Activated T-helper 1 cell treated with anti-CD3 and anti-CD28 coated beads, Interleukin-2, amount 50 U/mL, for 16 hours (primary cell): ENCODE measurements at places on chromosomes 3 and 15.
A peak's percentile ranks its signal among the peaks of the same experiment; 100 is the strongest.

DNA sequence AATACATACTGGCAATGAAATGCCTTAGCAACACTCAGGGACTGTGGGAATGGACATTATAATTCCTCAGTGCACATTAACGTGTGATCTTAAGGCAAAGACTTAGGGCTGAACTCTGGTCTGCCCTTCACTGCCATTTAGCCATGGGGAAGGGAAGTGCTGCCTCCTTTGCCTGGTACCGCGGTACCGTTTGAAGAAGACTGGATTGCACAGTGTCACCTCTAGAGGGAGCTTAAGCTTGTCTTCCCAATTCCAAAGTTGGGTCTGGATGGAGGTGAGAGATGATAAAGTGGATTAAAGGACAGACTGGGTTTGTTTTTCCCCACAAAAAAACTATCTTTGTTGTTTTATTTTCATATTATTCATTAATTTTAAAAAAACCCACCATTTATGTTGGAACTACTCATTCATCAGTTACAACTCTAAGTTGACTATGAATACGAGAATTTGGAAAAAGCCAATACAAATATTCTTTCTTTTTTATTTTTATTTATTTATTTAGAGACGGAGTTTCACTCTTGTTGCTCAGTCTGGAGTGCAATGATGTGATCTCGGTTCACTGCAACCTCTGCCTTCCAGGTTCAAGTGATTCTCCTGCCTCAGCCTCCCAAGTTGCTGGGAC, 60.0 kb upstream of the SYN2 start:
- DNase-seq: no peak

DNA sequence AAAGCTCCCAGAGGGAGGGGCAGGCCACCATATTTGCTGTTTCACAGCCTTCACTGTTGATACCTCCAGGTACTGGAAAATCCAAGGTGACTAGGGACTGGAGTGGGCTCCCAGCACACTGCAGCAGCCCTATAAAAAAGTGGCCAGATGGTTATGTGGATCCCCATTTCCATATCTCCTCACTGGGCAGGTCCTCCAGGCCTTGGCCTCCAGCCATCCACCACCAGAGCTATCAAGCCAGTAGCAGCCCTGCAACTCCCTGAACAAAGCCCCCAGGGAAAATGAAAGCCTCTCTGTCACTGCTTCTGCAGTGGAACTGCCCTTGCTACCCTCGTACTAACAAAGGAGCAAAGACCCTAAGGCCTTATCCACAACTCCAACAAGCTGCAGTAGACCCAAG, 58.4 kb downstream of the ILDR1 start:
- DNase-seq: no peak

DNA sequence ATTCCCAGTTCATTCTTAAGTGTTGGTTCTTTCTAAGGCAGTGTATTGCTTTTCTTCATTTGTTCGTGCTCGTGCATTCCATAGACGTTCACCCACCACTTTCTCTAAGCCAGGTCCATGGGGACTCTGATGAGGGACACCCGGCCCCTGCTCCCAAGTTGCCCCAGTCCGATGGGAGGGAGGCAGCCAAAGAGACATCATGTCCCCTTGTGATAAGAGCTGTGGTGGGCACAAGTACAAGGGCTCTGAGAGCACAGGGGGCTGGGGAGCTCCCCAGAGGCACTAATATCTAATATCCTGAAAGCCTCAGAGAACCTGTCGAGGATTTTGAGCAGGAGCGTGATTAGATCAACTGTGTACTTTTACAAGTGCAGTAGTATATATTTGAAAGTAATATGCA, 6.3 kb downstream of the SPSB4 start:
- no peak for DNase-seq

DNA sequence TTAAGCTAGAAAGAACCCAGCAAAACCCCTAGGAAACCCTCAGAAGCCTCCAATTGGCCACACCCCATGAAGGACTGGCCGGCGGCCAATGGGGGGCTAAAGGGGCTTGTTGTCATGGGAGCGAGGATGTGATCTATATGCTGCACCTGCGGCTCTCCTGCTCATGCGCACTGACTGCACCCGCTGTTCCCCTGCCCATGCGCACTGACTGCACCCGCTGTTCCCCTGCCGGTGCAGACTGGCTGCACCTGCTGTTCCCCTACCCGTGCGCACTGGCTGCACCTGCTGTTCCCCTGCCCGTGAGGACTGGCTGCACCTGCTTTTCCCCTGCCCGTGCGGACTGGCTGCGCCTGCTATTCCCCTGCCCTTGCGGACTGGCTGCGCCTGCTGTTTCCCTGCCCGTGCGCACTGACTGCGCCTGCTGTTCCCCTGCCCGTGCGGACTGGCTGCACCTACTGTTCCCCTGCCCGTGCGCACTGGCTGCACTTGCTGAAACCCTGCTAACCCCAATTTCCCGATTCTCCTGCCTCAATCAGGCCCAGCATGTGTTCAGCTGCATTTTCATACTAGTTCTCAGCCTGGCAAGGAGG, 16.8 kb upstream of the MCCC1 start:
- peak; percentile 13 for DNase-seq

DNA sequence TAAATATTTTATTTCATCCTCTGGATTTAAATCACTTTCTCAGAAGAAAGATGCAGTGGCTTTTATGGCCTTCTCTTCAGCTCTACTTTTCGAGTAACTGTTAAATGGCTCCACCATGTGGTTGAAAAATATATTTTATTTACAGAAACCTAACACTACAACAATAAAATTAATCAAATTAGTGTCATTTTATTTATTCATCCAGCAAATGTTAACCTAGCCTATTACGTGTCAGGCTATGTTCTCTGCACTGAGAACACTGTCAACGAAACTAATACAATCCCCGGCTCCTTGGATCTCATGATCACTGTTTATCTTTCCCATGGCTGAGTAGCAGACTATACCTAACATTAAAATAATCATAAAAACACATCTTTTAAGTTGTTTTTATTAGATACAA, 148.0 kb upstream of the OSTN start:
- no peak for DNase-seq

DNA sequence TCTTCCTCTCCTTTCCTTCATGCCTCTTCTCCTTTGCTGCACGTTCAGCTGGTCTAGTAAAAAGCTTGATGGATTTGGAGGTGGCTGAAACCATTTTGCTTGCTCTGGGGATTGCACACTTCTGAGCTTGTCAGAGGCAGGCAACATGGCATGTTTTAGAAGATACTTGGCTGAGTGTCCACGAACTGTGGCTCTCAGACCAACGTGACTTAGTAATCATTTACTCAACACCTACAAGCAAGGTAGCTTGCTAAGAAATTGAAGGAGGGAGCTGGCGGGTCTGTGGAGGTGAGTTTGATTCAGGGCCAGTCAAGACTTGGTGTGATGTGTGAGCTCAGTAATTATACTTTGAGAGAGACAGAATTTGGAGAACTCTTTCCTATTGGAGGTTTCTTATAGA, 196.0 kb downstream of the LPP start:
- DNase-seq: no peak

DNA sequence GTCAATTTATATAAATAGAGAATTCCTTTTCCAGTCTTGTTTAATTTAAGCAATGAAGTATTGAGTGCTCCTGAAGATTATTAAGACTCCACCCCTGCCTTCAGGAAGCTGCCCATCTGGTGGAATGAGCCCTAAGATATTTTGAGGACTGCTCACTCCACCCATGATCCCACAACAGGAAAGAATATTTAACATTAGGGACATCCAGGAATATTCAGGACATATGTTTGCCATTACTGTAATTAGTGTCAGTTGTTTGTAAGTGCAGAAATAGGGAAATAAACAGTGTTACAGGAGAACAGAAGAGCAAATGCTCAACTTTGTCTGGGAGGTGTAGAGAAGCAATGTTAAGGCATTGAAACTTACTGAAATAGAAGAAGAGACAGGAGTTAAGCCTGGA, 375.0 kb downstream of the ROBO2 start:
- no peak for DNase-seq

GRCh38 chr3:13600950-13601691, 52.2 kb downstream of the FBLN2 start:
- DNase-seq: no peak

DNA sequence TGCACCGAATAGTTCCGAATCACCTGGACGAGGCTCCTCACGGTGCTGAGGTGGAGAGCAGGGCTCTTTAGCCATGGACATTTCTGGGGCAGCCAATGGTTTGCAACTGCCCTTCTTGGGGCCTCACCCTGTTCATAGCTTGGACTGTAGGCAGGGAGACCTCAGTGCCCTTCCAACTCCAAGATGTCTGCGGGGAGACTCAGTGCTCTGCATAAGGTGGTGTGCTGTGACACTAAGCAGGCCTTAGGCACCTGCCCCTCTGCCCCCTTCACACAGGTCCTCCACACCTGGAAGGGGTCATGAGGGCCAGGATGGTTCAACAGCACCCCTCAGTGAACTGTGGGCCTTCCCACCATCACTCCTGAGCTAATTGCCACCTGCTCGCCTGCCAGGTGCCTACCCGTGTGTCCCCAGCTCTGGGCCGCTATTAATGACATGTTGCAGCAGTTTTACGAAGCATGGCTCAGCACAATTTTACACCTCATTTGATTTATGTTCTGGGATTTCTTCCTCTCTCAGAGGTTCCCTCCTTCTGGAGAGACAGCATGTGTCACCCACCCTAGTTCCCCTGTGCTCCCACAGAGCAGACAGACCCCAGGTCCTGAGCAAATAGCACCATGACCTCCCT, 101.2 kb upstream of the SMAD3 start:
- no peak for DNase-seq

DNA sequence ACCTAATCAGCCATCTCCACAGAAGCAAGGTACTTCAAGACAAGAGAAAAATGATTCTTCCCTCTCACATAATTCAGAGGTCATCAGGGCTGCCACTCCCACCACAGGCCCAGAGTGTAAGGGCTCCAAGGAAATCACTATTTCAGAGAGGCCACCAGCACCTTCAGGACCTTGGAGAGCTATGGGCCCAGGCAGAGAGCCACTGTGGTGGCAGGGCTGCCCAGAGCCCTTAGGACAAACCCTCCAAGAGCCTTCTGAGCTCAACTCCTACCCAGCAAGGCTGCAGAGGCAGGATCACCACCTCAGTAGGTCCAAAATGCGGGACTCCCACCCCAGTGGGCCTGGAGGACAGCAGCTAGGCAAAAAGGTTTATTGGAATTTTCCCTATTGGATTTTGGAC, 17.9 kb upstream of the FAN1 start:
- no peak for DNase-seq

GRCh38 chr3:29919571-29919970, 638.7 kb downstream of the RBMS3 start:
- no peak for DNase-seq

DNA sequence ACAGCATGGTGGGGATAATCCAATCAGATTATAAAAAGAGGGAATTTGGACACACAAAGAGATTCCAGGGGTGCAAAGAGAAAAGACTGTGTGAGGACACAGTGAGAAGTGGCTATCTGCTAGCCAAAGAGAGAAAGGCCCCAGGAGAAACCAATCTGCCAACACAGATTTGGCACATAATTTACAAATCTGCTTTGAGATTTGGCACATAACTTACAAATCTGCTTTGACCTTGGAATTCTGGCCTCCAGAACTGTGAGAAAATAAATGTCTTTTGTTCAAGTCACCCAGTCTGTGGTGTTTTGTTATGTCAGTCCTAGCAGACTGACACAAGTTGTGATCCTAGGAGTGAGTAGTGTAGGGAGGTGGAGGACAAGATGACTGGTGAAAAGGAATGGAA, 3.5 kb upstream of the TM4SF18 start:
- DNase-seq: no peak

DNA sequence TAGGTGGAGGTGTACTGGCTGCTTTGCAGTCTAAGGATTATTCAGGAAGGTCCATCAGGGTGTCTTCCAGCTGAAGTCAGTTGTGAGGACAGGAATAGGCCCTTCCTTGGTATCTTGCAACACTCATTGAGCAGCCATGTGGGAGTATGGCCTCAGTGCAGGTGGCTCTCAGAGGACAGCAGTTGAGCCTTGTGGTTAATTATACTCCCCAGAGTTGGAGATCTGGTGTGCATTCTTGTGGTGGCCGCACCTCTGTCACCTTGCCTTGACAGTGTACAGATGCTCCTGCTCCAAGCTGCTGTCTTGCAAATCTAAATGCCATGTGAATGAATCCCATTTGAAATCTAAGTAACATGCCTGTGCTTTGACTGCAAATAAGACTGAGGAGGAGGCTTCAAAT, 339.9 kb upstream of the BCHE start:
- no peak for DNase-seq
